ENCODE measurements at places on chromosomes 4 and X.

- no peak for DNase-seq
Observed at GRCh38 chr4:79170077-79170476, 155.8 kb downstream of the NAA11 start.

- DNase-seq, result no peak
Observed at GRCh38 chr4:111128327-111128726, 505.4 kb upstream of the PITX2 start.

DNA sequence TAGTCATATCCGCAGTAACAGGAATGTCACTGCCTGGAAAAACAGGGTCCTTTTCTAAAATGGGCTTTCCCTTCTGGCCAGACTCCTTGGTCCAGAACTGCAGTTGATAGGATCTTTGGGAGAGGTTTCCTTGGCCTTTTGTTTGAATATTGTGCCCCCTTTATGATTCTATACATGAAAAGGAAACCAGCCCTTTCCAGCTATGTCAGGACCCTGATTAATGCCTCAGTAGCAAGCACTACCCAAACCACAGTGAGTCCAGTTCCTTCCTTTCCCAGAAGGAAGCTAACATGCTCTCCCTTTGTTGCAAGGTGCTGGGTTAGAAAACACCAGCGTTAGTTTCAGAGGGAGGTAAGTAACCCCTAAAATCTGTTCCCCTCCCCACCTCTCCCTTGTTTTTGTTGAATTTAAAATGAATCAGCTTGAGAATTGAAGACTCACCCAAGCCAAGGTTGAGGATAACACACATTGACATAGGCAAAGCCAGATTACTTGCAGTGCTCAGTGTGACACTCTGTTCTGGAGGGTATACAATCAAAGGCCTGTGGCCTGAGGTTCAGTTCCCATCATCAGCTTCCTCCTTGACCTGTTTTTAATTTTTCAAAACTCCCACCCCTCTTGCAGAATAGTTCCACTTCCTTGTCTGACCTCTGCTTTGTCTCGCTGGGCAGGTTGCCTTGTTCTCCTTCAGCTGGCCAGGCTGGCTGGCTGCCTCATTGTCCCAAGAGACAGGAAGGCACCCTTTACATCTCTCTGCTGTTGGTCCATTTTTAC lies 87.6 kb upstream of the PLAC1 start:
- no peak for DNase-seq

GRCh38 chrX:6738518-6739470 lies 203.9 kb upstream of the VCX3A start:
- no peak for DNase-seq

GRCh38 chr4:100649417-100649816 lies 131.6 kb upstream of the EMCN start:
- DNase-seq, result no peak

DNA sequence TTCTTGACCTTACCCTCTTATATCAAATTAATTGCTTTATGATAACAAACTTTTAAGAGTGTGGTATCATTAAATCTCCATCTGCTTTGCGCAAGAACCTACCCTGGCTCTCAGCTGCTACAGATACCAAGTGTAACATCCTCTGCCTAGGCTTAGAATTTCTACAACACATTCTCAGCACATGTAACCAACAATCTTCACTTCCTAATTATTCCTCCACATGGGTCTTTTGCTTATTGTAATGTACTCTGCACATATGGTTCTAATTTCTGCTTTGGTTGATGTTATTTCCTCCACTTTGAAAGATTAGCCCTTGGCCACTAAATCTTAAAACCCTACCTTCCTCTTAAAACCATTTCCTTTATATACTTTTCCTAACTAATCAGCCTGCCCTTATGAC lies 242.4 kb downstream of the ARHGAP24 start:
- no peak for DNase-seq

GRCh38 chrX:11564546-11564945 lies 101.2 kb downstream of the ARHGAP6 start:
- DNase-seq, result no peak

DNA sequence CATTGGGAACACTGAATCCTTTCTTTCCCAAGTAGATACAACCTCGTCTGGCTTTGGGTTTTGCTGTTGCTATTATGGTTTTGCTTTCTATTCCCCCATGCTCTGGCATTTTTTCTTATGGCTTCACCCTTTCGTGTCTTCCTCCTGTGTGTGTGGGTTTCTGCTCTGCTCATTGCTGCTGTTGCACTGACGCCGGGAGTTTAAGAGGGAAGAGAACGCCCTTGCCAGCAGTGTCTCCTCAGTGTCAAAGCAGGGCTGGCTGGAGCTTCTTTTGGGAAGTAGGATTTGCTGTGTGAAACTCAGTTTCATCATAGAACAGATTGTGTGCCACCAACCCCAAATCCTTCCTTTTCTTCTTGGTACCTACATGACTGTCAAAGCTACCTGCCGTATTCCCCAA lies 63.7 kb downstream of the CLDN22 start:
- DNase-seq, result no peak

- DNase-seq, result no peak
Observed at GRCh38 chr4:38832624-38833528, 23.7 kb downstream of the TLR6 start.
